Sciatic nerve (tissue), 2 donors: ENCODE measurements at places on chromosomes 7 and 10.

DNA sequence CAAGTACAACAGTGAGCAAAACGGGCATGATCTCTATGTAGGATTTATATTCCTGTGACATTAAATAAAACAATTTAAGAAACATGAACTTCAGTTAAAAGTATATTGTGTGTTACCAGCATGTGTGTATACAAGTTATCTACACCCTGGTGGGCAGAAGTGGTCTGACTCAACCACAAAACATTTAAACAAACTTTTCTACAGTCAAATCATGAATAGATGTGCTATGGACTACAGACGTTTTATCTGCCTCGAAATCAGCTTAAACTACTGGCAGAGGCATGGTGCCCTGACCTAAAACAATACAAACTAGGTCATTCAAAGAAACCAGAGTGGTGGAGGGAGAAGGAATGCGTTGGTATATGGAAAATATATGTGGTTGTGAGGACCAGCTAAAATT is 3.6 kb downstream of the ARL3 start:
- DNase-seq: no peak

DNA sequence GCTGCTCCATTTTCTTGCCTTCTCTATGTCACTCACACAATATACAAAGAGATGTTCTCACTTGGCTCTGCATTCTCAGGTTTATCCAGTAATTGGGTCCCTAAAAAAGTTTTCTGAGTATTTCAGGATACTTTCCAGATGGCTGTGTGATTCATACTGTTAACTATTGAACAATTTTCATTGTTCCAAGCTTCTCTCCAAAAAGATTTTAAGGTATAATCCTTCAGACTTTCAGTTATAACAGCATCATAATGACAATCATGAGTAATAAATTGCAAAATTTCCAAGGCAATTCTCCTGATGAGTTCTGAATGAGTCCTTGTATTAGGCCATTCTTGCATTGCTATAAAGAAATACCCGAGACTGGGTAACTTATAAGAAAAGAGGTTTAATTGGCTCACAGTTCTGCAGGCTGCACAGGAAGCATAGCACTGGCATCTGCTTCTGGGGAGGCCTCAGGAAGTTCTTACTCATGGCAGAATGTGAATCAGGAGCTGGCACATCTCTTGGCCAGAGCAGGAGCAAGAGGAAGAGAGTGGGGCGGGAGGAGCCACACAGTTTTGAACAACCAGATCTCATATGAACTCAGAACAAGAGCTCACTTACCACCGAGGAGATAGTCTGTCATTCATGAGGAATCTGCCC is 148.1 kb downstream of the SLC16A9 start:
- no peak for DNase-seq

DNA sequence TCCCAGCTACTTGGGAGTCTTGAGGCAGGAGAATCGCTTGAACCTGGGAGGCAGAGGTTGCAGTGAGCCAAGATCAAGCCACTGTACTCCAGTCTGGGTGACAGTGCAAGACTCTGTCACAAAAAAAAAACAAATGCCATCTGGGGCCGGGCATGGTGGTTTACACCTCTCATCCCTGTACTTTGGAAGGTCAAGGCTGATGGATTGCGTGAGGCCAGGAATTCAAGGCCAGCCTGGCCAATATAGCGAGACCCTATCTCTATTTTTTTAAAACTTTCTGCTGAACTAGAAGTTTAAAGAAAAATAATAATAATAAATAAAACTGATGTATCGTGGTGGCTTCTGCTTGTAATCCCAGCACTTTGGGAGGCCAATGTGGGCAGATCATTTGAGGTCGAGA is 15.7 kb upstream of the RNF216 start:
- DNase-seq: no peak

DNA sequence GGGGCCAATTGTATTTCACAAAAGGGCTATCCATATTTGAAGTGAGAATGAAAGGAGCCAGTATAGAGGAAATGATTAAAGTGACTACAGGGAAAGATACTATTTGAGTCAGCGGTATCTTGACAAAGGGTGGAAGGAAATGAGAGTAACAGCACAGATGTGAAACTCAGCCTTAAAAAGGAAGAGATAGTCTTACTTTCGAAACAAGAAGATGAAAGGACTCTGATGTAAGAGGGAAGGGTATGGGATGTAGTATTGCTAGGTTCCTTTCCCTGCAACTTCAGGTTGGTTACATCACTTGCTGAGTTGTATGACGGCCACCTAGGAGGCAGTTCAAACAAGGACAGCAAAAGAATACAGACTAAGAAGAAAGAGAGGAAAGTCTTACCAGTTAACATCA is 13.7 kb downstream of the CISD1 start:
- DNase-seq: no peak

- no peak for DNase-seq
These were observed 1.3 kb upstream of the CUL1 start for GRCh38 chr7:148697256-148698006.

GRCh38 chr7:102326157-102326889 is 29.9 kb downstream of the SPDYE6 start:
- no peak for DNase-seq

GRCh38 chr7:36862771-36863261 is 138.5 kb upstream of the AOAH start:
- no peak for DNase-seq

GRCh38 chr7:44185729-44186128 is 3.5 kb downstream of the GCK start:
- no peak for DNase-seq

DNA sequence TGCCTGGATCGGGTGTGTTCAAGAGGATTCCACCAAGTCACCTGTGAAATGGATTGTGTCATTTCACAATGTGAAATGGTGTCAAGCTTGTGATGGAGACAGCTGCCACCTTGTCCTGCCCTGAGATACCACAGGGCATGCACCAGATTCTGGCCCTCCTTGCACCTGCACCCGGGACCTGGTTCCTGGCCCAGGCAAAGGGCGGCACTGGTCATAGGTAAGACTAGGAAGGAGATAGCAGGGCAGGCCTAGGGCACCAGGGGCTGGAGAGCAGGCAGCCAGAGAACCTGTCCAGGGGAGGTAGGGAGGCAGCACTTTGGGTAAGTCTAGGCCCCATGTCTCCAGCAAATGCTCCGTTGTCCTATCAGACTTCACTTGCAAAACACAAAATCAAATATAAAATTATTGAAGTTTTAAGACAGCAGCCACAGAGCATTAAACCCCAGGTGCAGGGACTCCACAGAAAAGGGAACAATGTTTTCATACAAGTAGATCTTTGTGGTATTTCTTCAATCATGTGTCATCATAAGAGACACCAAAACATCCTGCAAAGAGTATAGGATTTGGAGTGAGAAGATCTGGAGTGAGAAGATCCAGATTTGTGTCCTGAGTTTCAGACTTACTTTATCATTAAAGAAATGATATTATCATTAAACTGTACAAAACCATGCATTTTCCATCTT is 22.7 kb upstream of the ZNF800 start:
- no peak for DNase-seq

DNA sequence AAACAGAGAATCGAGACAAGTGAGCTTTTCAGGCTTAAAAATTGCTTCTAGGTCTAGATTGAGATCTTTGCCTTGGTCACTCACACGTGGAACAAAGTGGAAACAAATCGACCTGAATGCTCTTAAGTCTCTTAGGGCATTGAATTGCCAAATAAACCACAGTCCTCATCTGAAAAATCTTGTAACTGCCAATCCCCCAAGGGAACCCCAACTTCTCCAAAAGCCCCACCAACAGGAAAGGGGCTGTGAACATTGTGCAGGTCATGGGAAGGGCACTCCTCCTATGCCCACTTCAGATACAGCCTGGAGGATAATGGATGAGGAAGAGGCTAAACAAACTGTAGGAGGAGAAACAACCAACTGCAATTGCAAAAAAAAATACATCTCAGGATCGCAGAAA is 91.3 kb downstream of the DGKI start:
- DNase-seq: no peak

GRCh38 chr10:109892117-109892516 is 31.2 kb downstream of the XPNPEP1 start:
- no peak for DNase-seq
